Caco-2 (cell line): ENCODE measurements at places on chromosomes 3 and 15.

- no peak for DNase-seq
Observed at GRCh38 chr3:72721683-72722381, 126.4 kb downstream of the SHQ1 start.

DNA sequence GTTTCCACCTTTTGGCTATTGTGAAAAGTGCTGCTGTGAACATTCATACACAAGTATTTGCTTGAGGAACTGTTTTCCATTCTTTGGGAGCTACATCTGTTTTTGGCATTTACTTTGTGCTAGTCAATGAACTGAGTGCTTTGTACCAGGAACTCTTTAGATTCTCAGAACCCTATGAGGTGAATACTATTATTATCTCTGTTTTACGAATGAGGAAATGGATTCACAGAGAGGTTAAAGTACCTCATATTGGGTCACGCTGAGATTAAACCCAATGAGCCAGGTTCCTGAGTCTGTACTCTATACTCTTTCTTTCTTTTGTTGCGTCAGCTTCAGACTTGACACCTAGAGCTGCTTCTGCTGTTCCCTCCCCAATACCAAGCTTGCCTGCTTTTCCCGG, 358.1 kb downstream of the CNTN4 start:
- DNase-seq: no peak

DNA sequence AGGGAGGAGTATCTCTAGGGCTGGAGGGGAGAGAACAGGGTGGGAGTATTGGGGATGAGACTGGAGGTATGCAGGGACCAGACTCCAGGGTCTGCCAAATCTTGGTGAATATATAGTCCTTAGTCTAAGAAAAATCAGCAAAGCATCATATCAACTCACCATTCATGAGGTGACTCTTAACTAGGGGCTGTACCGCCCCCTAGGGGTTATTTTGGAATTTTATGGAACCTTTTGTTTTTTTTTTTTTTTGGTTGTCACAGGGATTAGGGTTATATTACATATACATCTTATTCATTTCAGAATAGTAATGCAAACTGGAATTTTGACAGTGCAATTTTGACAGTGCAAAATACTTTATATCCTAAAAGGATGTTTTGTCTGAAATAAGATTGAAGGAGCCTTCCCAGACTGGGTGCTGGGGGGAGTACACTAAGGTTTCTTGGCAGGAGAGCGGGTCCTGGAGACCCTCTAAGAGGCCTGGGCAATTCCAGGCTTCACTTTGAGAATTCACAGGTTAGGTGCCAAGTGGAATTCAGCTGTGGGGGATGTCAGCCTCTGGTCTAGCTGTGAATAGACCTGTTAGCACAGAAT, 7.5 kb downstream of the CMTM7 start:
- peak; percentile 65 for DNase-seq

GRCh38 chr15:70096215-70097062, 1.3 kb downstream of the TLE3 start:
- no peak for DNase-seq

GRCh38 chr3:14718539-14718938, 43.6 kb downstream of the C3orf20 start:
- no peak for DNase-seq

- DNase-seq: no peak
Observed at GRCh38 chr3:17011728-17012338, 127.1 kb downstream of the PLCL2 start.

DNA sequence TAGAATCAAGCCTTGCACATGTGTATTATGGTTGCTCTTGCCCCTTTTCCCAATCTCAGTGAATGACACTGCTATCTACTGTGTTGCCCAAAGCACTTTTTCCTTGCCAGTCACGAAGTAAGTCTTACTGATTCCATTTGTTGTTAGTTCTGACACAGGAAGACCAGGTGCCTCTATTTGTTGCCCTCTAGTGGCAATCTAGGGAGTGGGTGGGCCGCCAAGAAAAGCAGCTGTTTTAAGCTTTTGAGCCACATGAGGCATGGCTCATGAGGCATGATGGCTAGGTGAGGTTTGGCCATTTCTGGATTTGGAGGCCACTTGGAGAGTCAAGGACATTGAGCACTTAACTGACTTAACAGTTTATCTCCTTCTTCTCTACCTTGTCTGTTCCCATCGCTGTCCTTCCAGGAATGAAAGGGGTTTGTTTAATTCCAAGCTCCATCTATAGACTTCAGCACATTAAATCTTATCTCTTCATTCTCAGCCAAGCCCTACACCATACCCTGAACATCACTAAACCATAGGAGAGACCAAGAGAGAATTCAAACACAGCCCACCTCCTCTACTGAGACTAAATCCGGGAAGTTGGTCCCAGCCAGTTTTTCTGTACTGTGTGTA, 103.1 kb downstream of the HCN4 start:
- DNase-seq: peak; percentile 58
